CD4-positive, alpha-beta T cell (primary cell): ENCODE measurements at places on chromosomes 2 and 18.

DNA sequence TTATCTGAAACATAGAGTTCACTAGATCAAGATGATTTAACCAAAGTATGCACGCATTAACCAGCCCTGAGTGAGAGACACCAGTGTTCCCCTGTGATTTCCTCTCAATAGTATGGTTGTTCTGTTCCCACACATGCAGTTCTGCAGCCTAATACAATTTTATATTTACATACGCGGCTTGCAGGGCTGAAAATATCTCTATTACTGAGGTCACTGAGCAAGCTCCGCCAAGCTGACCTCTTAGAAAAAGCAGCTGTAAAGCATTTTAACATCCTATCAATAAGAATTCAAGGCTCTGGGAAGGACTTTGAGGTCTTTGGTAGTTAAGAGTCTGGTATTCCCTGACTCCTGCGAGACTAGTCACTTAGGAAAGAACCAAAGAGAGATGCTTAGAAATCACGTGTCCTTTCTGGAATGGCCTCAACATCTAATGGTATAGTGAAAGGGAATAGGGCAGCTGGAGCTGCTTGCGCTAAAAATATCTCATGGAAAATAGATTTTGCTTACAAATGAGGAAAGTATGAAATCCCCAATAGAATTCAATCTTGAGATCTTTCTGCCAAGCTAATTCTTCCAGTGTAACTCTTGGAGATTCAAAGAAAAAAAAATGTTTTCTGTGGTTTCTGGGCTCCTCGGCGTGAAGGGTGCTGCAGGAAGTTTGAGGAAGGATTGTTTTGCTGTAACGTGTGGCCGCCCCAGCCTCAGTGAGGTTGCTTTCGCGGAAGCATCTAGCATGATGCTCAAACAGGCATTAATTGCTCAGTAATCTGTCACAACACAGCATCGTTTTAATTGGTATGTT, 59.2 kb downstream of the DOCK10 start:
- DNase-seq = peak; percentile 62

DNA sequence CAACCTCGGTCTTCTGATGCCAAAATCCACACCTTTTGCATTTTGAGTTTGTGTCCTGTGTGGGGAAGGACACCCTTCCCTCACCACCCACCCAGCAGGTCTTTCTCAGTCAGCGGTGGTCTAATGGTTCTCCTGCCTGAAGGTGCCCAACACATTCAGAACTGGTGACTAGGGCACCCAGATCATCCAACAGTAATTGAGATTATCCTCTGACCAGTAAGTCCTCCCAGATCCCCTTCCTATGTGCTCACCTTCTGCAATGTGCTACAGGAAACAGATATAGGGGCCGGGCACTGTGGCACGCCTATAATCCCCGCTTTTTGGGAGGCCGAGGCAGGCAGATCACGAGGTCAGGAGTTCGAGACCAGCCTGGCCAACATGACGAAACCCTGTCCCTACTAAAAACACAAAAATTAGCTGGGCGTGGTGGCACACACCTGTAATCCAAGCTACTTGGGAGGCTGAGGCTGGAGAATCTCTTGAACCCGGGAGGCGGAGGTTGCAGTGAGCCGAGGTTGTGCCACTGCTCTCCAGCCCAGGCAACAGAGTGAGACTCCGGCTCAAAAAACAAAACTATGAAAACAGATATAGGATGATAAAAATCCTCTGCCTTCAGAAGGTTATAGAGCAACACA, 56.2 kb downstream of the REEP1 start:
- DNase-seq = no peak

DNA sequence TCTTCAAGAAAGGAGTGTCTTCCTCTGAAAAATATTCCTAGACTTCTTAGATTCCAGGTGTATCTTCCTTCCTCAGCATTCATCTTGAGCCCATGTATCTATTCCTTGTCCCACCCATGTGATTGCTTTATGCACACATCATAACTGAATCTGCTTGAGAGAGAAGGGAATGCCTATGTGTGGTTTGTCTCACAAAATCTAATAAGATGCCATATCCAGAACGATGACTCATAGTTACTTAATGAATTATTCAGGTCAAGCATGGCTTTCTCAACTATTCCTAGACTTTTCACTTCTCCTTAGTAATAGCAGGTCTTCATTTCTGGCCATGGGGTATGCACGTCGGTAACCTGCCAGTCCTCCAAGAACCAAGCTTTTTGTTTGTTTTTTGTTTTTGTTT, 121.8 kb downstream of the SETBP1 start:
- no peak for DNase-seq

DNA sequence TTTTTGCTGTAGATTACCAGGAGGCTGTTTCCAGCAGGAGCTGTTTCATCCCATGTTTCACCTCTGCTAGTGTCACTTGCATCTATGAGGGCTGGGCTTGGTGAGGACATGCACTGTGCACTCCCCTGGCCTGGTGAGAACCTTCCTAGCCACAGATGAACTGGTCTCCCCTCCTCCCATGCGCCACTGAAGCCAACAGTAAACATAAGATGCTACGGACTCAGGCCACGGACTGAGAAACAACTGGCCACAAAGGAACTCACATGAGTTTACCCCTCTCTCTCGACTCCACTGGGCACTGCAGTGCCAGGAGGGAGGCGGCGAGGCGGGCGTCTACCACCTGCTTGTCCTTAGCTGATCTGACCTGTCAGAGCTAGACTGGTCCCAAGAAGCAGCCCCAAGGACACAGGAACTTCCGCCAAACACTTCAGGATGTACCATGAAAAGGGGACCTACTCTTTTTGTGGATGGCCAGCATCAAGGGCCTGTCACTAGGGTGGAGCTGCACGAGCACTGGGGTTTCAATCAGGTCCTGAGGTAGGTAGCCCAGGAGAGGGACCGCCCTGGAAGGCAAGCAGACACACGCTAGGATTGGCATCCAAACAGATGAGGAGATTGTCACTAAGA, 22.8 kb upstream of the HES6 start:
- DNase-seq = no peak

DNA sequence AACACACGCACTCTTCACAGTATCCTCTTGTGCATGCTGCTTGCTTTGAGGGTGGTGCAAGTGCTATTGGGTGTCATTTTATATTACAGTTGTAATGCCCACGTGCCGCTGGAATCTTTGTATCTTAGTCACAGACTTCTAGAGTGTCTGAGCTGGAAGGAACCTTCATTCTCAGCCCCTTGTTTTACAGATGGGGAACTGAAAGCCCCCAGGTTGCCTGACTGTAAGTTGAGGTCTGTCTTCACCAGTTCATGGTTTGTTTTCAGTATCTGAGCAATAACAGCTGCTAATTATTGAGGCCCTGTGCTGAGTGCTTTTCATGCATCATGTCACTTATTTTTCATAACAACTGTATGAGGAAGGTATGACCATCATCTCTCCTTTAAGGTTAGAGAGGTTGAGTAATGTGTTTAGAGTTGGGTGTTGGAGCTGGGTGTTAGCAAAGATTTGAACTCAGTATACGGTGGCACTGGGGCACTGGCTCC, 77.0 kb downstream of the PRKCE start:
- DNase-seq = no peak

DNA sequence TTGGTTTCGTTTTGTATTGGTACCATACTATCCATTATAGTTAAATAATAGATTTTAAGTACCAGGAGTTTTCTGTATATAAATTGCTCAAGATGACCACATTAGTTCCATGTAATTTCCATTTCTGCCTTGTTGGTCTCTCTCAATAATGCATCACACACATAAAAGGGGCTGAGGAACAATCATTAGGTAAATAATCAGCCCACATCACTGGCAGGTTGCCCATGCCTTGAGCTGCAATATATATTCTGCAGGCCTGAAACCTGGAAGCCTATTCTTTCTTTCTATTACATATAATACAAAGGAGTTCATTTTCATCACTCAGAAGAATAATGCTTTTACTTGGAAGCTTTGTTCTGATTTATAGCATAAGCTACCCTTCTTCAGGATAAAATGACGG, 616.1 kb upstream of the PKDCC start:
- no peak for DNase-seq
